ENCODE measurements at places on chromosomes 11 and 22.
A peak's percentile ranks its signal among the peaks of the same experiment; 100 is the strongest.

DNA sequence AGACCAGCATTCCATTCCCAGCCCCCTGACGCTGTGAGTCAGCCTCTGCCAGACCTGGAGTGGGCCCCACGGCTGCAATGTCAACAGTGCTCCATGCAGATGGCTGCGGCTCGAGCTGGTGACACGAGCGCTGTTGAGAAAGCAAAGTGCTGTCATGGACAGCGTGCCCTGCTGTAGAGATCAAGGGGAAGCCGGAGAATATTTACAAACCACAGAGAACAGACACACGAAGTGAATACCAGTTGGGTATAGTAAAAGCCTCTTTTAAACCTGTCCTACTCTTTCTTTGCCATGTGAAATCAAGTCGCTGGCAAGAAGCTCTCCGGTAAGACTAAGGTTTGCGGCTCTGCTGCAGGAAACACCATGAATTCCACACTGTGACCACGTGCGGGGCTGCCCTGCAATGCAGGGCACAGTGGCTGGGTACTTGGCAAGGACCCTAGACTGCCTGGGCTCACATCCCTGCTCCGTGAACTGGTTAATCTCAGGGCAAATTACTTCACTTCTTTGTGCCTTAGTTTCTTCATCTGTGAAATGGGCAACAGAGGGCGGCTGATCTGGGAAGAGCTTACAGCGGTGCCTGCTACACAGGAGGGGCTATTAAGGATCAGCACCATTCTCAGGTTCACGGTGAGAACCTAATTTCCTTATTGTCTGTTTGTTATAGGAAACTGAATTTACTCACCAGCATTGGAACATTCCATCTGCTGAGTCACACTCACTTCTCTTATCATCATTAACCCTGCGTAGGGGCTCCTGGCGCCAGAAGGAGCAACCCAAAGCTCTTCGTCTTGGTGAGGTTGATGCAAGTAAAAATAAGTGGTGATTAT lies 27.8 kb upstream of the ELFN2 start:
- peak; percentile 43 for DNase-seq

- no peak for DNase-seq
Observed at GRCh38 chr22:10780281-10780680, 4747.7 kb upstream of the OR11H1 start.

DNA sequence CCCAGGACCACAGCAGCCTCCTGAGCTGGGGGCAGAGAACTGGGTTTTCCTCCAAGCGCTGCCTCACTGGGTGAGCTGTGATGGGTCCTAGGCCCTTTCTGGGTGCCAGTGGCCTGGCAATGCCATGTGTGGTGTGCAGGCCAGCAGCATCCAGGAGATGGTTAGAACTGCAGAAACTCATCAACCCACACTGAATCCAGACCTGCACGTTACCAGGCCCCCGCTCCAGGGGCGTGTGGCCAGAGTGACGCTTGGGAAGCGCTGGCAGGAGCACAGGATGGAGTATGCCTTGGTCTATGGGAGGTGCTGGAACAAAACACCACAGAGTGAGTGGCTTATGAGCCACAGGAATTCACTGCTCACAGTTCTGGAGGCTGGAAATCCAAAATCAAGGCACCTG lies 97.0 kb downstream of the MN1 start:
- DNase-seq: no peak

DNA sequence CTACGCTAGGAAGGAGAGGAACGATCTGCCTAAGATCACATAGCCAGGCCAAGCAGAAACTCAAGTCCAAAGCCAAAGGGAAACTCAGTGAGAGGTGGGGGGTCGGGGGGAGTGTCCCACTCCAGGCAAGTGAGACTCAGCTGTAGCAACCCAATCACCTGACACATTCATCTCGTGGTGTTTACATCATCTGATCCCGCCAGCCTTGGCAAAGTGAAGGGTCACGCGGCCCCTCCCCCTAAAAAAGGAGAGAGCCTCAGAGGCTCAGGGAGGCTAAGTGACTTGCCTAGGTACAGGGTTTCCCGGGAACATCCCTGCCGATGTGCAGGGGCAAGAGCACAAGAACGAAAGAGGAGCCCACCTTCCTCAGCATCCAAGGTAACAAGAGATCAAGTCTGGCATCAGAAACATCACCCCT lies 21.5 kb downstream of the MYH9 start:
- DNase-seq: no peak

DNA sequence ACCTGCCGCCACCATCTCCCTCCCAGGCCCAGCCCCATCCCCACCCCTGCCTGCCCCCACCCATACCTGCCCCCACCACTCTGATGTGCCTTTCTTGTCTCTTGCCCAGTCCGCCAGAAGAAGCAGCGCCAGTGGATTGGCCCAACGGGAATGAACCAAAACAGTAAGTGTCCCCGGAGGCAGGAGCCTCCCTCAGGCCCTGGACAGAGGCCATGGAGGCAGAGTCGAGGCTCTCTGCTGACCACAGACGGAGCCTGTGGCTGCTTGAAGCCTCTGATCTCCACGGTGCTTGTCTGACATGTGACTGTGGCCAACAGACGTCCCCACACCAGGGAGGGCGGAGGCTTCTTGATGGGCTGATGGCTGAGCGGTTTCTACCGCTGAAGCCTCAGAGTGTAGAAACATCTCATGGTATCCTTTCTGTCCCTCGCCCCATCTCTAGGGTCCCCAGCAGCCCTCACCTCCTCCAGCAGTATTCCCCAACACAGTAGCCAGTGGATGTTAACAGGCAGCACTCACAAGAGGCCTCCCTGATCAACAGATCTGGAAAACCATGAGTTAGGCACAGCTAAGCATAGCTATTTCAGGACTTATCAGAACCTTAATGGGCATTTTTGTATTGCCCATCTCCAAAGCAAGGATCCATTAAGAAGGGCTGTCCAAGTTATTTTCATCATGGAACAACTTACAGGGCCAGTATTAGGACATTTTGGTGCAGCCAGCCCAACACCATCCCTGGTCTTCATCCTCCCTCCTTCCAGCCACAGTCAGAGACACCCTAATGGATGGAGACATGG lies 21.7 kb downstream of the CD5 start:
- no peak for DNase-seq

GRCh38 chr11:69131121-69131566 lies 24.6 kb upstream of the SMIM38 start:
- DNase-seq: no peak

GRCh38 chr11:62273284-62273683 lies 3.3 kb downstream of the SCGB2A2 start:
- no peak for DNase-seq

DNA sequence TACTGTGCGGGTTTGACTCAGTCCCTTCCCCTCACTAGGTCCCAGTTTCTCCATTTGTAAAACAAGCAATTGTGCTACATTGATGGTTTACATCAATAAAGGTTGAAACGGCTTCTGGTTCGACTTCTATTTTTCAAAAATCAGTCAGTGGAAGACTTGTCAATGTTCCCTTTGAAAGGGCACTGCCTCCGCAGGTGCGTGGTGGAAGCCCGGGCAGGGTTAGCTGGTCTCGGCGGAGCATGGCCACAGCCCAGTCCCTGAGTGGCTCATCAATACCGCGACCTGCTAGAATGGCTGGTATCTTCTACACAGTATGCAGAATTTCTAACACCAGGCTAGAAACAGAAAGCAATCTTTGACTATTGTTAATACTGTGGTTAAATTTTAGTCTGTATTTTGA lies 16.1 kb downstream of the MS4A10 start:
- no peak for DNase-seq

DNA sequence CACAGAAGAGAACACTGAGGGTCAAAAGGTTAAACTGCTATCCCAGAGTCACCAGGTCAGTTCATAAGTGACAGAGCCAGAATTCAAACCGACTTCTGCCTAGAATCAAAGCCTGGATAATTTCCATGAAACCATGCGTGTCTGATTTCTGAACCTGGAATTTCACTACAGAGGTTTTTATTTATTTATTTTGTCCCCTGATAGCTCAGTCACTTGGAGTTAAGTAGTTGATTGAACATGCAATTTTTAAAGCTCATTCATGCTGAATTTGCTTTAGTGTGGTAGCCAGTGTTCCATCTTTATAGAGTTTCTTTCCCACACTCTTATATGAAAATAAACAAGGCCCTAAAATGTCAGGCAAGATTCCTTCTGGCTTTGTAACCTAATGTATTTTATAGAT lies 93.2 kb downstream of the NAV2 start:
- no peak for DNase-seq

DNA sequence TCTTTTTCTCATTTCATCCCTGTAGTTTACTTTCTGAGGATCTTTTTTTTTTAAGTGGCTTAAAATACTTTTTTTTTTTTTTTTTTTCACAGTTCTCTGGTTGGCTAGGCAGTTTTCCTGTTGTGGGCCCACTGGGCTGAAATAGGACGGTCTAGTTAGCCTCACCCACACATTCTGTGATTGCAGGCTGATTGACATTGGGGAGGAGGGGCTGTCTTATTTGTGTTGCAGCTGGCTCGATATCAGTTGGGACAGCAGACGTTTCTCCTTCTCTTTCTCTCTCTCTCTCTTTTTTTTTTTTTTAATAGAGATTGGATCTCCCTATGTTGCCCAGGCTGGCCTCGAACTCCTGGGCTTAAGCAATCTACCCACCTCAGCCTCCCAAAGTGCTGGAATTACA lies 6.9 kb downstream of the BCR start:
- no peak for DNase-seq

DNA sequence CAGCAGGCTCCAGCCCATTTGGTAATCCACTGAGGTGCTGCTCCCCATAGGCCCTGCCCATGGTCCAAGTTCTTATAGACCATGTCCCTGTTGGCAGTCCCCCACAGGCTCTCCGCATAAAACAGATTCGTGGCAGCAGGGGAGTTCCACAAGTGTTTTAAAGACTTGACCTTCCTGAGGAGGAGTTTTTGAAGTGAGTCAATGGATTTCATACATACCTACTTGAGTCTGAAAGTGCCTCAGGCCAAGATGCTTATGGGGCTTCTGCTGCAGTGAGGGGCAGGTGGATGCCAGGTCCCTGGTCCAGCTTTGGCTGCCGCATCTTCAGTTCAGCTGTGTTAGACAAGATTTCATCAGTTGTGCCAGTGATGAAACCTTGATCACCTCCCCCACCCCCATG lies 43.3 kb downstream of the CABIN1 start:
- no peak for DNase-seq

GRCh38 chr22:20530368-20531153 lies 23.2 kb downstream of the MED15 start:
- no peak for DNase-seq

DNA sequence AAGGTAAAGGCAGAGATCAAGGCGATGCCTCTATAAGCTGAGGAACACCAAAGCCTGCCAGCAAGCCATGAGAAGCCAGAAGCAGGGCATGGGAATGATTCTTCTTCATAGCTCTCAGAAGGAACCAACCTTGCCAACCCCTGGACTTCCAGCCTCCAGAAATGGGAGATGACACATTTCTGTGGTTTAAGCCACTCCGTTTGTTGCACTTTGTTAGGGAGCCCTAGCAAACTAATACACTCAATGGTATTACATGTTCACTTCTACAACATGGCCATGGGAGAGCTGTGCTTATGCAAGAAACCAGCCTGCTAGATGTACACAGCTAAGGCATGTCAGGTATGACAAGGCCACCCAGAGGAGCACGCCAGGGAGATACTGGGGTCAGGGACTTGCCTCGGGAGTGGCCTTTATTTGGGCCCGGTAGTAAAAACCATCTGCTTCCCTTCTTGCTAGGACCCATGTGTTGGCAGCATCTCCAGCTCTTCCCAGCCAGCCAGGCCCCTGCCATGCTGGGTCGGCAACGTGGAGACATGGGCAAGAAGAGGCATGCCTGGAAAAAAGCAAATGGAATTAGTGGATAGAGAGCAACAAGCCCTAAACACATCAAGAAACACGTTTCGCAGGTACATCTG lies 3.6 kb downstream of the C11orf16 start:
- peak; percentile 32 for DNase-seq

- no peak for DNase-seq
Observed at GRCh38 chr11:44469412-44469811, 96.1 kb upstream of the CD82 start.

DNA sequence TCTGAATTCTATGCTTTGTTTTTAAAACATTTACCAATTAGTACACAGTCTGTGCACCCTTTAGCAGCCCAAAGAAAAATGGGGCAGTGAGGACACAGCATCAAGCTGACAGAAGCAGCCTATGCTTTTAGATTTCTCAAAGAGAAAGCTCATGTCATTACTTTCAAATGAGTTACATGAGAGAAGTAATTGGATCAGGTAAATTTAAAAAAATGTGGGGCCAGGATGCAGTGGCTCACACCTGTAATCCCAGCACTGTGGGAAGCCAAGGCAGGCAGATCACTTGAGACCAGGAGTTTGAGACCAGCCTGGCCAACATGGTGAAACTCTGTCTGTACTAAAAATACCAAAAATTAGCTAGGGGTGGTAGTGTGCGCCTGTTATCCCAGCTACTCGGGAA lies 57.7 kb downstream of the APOL5 start:
- DNase-seq: no peak

DNA sequence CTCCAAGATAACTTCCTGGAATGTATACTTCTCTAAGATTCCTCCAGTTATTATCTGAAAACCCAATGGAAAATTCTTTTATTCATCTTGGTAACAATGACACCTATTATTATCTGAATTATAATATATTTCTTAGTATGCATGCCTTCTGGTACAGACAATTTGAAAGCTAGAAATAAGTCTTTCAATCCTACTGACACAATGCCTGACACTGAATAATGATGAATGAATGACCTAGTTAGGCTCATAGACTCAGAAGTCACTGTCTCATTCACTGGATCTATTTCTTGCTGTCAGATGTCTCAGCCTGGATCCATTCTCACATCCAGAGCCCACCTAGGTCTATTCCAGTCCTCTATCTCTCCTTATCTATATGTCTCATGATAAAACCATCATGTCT lies 1126.7 kb upstream of the CCDC90B start:
- no peak for DNase-seq

GRCh38 chr22:24156141-24156912 lies 25.0 kb upstream of the SUSD2 start:
- no peak for DNase-seq

- no peak for DNase-seq
Observed at GRCh38 chr11:63683133-63683991, 2.1 kb downstream of the RTN3 start.

- no peak for DNase-seq
Observed at GRCh38 chr22:35467681-35468434, 67.9 kb downstream of the MCM5 start.

- no peak for DNase-seq
Observed at GRCh38 chr11:69499186-69499917, 17.9 kb downstream of the LINC01488 start.

DNA sequence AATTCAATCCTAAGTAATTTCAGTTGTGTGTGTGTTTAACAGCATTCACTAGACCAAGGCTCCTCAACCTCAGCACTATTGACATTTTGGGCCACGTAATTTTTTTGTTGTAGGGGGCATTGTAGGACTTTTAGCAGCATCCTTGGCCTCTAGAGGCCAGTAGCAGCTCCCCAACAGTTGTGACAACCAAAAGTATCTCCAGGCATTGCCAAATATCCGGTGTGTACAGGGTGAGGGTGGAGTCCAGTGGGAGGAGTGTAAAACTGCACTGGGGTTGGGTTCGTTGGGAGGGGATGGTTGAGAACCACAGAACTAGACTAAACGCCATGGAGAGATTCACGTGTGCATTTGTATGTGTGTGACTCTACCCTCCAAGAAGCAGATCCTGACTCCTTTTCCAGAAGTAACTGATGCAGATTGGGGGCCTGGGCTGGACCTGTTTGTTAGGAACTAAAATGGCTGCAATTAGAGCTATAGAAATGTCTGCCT lies 5.9 kb upstream of the PHF21A start:
- peak; percentile 16 for DNase-seq
